ENCODE measurements at places on chromosomes 3 and 15.
A peak's percentile ranks its signal among the peaks of the same experiment; 100 is the strongest.

GRCh38 chr3:72597756-72598195 is 250.5 kb downstream of the SHQ1 start:
- peak; percentile 29 for DNase-seq

- no peak for DNase-seq
Observed at GRCh38 chr15:33515121-33515520, 204.4 kb downstream of the RYR3 start.

DNA sequence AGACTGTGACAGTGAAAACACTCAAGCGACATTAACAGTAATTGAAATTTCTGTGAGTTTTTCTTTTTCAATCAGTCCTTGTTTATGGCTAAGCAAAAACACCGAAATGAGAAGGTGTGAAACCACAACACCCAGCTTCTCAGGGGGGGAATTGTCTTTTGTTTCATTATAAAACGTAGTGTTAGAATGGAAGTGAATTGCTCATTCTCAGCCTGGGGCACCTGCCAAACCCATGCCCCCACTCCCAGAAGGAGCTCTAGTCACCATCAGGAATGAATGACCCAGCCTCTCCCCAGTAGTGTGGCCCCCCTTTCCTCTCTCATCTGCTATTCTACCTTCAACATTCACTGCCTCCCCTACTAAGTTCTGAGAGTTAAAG is 185.8 kb upstream of the CFAP20DC start:
- no peak for DNase-seq

DNA sequence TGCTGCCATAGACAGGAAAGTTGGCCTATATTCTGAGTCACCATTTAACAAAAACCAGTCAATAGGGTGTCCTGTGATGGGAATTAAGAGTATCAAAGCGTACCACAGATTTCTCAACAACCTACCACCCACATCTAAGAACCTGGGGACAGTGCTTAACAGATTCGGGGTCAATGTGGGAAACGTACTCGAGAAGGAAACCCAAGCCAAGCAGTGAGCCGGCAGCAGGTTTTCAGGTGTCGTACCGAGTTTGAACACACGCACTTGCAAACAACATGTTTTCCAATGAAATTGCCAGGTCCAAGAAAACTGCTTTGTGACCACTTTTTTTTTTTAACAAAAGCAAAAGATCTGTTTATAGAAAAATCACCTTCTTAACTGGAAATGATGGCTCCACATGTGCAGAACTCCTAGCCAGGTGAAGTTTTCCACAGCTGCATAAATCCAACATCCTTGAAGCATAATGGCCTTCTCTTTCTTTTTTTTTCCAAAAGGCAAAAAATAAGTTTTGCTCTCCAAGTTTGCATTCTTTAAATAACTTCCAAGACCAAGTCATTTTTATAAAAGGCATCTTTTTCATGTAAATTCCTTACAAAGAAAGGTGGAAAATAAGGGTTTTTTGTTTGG is 45.7 kb downstream of the ADAMTS17 start:
- DNase-seq = no peak

- no peak for DNase-seq
Observed at GRCh38 chr3:61269435-61269834, 18.2 kb upstream of the FHIT start.

DNA sequence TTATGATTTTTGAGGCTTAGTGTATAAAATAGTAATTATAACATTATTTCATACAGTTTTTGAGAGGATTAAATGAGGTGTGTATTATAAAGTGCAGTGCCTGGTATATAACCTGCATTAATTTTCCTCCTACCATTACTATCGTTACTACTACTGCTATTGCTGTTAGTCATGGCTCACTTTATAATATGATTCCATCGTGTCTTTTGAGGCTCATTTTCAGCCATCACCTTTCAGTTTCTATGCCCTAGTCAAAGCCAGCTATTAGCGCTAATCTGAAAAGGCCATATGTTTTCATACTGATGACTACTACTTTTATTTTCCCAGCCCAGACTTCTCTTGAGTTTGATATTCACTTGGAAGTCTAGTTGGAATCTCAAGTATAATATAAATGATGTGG is 5.5 kb downstream of the MEF2A start:
- no peak for DNase-seq

GRCh38 chr3:24929521-24929920 is 434.9 kb upstream of the THRB start:
- no peak for DNase-seq

DNA sequence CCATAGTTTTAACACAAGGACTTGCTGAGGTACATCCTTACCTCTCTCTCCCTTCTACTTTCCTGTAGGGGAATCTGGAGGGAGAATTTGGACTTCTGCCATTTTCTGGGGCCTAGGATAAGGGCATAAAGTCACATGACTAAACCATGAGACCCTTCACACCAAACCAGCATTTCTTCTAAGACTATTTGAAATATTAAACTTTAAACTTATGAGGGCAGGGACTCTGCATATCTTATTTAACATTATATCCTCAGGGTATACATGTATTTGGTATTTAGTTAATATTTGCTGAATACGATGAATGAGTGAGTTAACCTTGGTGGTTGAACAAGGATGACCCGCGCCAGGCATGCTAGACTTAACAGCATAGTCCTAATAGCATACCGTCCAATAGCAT is 63.4 kb downstream of the USP13 start:
- DNase-seq = no peak

DNA sequence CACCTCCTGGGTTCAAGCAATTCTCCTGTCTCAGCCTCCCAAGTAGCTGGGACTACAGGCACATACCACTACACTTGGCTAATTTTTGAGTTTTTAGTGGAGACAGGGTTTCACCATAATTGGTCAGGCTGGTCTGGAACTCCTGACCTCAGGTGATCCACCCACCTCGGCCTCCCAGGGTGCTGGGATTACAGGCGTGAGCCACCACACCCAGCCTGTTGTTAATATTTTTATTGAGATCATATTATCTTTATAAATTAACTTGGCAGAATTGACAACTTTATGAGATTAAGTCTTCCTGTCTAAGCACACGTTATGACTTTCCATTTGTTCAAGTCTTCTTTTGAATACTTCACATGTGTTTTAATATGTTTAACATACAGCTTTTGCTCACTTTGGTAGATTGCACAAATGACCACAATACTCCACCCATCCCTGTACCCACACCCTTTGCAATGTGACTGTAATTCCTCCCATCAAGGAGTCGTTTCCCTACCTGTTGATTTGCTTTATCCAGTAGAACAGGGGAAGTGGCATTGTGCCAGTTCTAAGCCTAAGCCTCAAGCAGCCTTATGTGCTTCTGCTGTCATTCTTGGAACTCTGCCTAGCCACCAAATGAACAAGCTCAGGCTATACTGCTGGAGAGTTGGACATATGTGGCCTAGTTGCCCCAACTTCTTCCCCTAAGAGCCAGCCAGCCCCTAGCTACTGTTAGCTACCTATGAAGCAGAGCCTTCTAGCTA is 8.2 kb downstream of the XYLB start:
- no peak for DNase-seq

DNA sequence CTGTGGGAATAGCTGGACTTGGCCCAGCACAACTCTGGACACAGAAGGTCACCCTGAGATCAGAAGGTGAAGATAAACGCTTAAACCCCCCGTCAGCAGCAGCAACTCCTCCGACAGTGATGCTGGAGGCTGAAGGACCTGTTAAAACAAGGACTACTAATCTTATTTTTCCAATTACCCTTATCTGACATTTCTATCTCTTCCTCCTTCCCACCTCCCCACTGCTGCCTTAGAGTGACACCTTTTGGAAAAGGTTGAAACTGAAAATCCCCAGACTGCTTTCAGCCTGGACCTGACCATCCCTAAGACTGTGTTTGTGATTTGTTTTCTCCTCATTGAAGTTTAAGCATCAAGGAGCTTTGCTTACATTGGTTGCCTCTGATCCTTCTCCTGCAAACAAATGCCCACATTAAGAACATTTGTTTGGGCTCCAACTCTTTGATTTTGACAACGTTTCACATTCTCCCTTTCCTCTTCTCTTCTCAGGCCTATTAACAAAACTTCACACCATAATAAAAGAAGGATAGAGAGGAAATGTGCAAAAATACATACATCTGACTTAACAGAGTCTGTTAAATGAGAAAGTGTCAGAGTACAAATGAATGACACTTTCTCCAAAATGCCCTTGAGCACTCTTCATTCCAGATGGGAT is 410.6 kb upstream of the WNT5A start:
- no peak for DNase-seq

DNA sequence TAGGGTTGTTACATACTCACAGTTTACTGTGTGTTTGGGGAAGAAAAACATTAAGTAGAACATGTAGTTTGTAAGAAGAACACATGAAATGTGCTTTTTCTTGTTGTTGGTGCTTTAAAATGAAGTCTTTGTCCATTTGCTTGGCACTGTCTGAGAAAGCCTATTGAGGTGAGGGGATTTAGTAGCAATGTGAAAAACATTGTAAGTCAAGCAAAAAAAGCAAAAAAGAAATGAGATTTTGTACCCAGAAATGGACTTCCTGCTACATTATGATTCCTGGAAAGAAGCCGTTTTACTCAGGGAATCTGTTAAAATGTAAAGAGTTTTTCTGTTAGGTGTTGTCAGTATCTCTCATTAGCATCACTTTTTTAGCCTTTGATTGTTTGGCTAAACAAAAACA is 59.9 kb downstream of the KAT2B start:
- no peak for DNase-seq

GRCh38 chr15:65762914-65763787 is 28.9 kb downstream of the DENND4A start:
- no peak for DNase-seq

- DNase-seq = no peak
Observed at GRCh38 chr3:145815707-145816413, 345.1 kb downstream of the PLOD2 start.

- no peak for DNase-seq
Observed at GRCh38 chr3:26118165-26118564, 328.3 kb downstream of the OXSM start.

DNA sequence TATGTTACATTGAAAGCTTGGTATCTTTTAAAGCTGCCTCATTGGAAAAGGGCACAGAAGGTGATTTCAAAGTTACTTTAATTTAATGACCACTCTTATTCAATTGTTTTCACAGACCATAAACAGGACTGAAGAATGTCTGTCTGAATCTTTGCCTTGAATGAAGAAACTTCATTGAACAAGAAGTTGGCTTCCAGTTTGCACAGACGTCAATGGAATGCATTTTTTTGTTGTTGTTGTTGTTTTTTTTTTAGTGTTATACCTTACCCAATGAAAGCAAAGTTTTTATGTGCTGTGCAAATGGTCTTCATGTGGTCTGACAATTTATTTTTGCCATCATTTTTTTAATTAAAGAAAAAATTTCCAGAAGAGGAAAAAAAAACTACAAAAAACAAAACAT is 602.7 kb upstream of the TGFBR2 start:
- DNase-seq = no peak

DNA sequence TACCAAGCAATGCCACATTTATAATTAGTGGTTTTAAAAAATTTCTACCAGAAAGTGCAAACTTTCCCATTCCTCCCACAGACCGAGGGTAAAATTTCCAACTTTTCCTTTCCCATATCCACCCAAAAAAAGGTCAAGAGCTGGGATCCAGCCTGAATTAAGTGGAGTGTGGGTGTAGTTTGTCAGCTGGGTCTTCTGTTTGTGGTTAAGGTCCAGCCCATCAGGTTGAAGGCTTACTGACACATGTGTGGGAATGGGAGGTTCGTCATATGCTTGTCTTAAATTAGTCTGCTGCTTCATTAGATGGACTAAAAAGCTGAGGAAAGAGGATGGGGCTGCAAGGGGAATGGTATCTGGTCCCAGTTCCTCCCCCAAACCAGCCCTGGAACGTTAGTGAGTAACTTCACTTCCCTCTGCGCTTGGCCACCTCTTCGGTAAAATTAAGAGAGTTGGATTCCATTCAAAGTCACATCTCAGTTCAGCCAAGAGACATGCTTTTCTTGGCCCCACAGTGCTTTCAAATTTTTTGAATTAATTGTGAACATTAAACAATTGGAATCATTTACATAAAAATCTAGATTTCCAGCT is 59.0 kb upstream of the PLCL2 start:
- no peak for DNase-seq

DNA sequence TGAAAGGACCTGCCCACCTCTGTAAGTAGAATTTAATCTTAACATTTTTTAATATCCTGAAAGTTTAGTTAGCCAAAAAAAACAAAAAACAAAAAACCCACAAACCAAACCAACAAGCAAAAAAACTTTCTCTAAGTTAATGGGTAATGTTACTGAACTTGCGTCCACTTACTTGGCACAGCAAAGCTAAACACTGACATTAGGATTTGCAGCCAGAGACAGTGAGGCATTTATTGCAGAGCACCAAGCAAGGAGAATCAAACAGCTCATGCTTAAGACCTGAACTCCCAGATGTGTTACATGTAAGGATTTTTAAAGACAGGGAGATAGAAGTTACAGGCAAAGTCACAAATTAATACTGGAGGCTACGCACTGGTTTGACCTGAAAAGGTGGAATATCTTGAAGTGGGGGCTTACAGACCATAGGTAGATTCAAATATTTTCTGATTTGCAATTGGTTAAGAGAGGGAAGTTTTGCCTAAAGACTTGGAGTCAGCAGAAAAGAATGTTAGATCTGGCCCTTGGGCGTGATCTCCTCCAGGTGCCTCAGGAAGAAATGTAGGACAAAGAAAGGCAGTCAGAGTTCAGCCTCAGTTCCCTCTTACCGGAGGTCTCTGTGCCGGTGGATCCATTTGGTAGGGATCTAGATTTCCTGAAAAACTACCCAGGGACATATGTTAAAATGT is 205.0 kb downstream of the ADAMTSL3 start:
- DNase-seq = no peak

- peak; percentile 6 for DNase-seq
Observed at GRCh38 chr3:131795390-131796090, 239.3 kb downstream of the CPNE4 start.

DNA sequence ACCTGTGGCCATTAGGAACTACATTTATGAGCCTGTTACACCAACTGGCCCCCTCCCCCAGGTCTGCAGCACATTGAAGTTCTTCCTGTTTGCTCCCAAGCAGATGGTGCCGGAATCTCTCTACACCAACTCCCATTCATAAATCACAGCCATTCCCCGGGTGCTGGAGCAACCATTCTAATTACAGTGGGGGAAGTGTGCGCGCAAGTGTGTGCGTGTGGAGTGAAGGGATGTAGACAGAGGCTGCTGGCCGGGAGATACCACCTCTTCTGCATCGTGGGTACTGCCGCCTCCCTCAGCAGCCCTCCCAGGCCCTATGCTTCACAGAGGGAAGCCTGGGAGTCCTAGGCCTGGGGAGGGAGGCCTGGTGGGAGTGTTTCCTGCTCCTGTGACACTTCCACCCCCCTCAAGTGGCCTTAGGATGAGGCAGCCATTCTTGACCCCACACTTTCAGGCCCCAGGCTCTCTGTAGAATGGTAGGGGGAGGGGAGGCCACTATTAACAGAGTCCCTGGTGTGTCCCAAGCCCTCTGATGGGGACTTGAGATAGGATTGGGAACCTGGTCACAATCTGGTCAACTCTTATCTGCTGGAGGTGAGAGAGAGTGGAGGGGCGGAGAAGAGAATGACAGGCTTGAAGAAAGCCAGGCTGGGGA is 69.1 kb downstream of the MAGEF1 start:
- peak; percentile 43 for DNase-seq
